ENCODE measurements at places on chromosomes 16 and 17.

- no peaks in the 10 kb centered on the region for H3K36me3 ChIP-seq
- DNase-seq: no peak
- no peak overlapping the region for H3K27ac ChIP-seq
- no peaks in the 10 kb centered on the region for H3K27me3 ChIP-seq
- peaks cover 62% of the 10 kb centered on the region for H3K4me1 ChIP-seq
- H3K4me3 ChIP-seq: no peak overlapping the region
These were observed 4.3 kb downstream of the SMIM5 start for GRCh38 chr17:75637551-75637950.

DNA sequence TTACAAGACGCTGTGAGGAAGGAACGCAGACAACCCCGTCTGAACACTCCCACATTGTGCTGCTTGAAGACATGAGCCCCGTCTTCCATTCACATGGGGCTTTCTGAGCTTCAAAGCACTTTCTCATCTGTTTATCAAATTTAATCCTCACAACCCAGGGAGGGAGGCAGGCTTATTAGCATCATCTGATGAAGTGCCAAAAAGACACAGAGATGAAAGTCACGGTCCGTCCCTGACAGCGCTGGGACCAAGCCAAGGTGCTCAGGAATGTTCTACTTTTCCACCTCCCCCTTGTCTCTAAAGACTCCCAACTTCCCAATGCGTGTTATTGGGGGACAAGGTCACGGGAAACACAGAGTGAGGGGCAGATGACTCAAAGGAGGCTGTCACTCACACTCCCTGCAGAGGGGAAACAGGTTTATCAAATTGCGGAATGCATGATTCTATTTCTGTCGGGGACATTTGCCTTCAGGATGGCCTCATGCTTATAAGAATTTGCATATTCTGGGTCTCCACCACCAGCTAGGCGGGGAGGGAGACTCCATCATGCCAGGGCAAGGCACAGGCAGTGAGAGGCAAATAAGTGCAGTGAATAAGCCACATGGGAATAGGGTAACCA is 10.7 kb downstream of the XYLT1 start:
- no peaks in the 10 kb centered on the region for H3K36me3 ChIP-seq
- no peaks in the 10 kb centered on the region for H3K27me3 ChIP-seq
- H3K4me1 ChIP-seq: peaks cover 8% of the 10 kb centered on the region
- peak overlapping the region; percentile 47 for H3K27ac ChIP-seq

DNA sequence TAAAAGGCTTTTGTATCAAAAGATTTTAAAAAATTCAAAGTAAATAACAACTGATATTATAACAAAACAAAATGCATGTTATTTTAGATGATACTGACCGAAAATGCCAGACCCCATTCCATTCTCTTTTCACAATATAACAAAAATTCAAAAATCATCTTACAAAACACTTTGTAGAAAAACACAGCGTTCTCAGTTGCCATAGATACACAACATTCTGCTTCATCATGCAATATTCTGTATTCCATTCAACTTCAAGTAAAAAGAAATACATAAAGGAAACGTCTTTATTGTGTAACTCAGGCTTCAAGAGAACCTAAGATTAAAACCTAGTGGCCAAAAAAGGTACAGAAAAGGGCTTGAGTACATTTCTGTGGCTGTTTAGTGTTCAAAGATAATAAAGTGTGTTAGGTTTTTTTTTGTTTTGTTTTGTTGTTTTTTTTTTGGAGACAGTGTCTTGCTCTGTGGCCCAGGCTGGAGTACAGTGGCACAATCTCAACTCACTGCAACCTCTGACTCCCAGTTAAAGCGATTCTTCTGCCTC is 250.5 kb downstream of the CEP112 start:
- DNase-seq: no peak
- no peaks in the 10 kb centered on the region for H3K4me1 ChIP-seq
- no peak overlapping the region for H3K4me3 ChIP-seq

GRCh38 chr17:77729587-77729986 is 228.9 kb upstream of the TNRC6C start:
- H3K27ac ChIP-seq: no peak overlapping the region
- no peak for DNase-seq
- no peaks in the 10 kb centered on the region for H3K27me3 ChIP-seq

DNA sequence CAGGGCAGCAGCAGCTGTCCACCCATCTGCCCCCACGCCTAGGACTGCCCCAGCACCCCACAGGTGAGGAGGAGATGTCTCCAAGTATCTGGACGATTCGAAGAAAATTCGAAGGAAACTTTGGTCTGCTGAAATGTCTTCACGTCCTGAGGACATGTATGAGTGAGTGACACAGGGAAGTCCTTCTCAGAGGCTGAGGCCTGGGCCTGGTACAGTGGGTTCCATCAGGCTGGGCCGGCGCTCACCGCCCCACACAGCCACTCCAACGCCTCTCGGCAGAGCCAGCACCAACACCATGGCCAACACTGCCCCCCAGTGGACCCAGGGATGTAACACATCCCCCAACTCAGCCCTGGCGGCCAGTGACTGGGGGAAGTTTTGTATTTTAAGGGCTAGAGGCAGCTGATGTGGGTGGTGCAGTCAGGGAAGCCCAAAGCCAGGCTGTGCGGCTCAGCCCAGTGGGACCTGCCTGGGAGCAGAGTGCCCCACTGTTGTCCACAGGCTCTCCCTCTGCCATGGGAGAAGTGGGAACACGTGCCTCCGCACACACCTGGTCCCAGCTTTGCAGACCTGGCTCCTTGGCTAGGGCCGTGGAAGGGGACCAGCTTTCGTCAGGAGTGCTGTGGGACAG is 55.8 kb upstream of the FASN start:
- no peak overlapping the region for H3K4me3 ChIP-seq
- DNase-seq: peak; percentile 87
- H3K27me3 ChIP-seq: no peaks in the 10 kb centered on the region

- no peaks in the 10 kb centered on the region for H3K36me3 ChIP-seq
- no peak overlapping the region for H3K4me3 ChIP-seq
- H3K4me1 ChIP-seq: no peaks in the 10 kb centered on the region
- no peak for DNase-seq
These were observed 62.7 kb downstream of the GAS7 start for GRCh38 chr17:10135539-10136257.

GRCh38 chr16:77850636-77851333 is 62.4 kb downstream of the VAT1L start:
- H3K27me3 ChIP-seq: no peaks in the 10 kb centered on the region
- no peaks in the 10 kb centered on the region for H3K36me3 ChIP-seq
- no peak overlapping the region for H3K4me3 ChIP-seq
- no peak overlapping the region for H3K27ac ChIP-seq

GRCh38 chr17:66200685-66201092 is 8.8 kb upstream of the CEP112 start:
- H3K27me3 ChIP-seq: no peaks in the 10 kb centered on the region
- no peak overlapping the region for H3K27ac ChIP-seq
- DNase-seq: peak; percentile 31
- no peaks in the 10 kb centered on the region for H3K36me3 ChIP-seq

- no peaks in the 10 kb centered on the region for H3K27me3 ChIP-seq
- DNase-seq: no peak
- no peak overlapping the region for H3K27ac ChIP-seq
- no peak overlapping the region for H3K4me3 ChIP-seq
- H3K36me3 ChIP-seq: no peaks in the 10 kb centered on the region
- no peaks in the 10 kb centered on the region for H3K4me1 ChIP-seq
These were observed 28.6 kb upstream of the GAN start for GRCh38 chr16:81286190-81286589.

DNA sequence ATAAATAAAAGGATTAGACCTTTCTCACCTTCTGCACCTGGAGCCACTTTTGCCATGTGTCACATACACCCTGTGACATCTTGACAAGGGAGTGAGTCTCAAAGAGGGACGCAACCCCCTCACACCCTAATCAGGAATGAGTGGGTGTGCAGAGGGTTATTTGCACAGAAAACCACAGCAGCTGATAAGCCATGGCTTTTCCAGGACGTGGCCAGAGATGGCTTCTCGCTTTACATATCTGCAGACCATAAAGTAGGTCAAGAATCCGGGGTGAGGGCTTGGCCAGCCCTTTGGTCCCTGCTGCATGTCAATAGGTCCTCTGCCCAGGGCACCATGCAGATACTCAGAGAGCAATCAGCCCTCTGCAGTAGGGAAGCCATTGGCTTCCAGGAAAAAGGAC is 2.4 kb upstream of the CD300LF start:
- H3K4me1 ChIP-seq: no peaks in the 10 kb centered on the region
- H3K36me3 ChIP-seq: no peaks in the 10 kb centered on the region
- no peak overlapping the region for H3K4me3 ChIP-seq
- H3K27me3 ChIP-seq: no peaks in the 10 kb centered on the region
- no peak for DNase-seq

DNA sequence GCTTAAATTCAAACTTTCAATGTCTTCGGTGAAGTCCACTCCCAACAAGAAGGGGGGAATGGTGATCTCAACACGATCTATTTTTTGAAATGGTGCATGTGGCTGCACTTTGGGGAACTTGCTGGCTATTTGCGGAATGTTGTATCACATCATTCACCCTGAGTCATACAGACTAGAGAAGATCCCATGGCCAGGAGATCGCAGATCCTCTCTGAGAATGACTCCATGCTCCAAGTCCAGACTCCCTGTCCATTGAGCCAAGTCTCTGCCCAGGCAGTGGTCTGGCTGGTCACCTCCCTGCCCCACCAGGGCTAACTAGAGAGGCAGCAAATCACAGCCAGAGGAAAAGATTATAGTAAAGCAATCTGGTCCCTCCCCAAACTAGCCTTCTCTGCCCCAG is 120.6 kb downstream of the XYLT1 start:
- no peak overlapping the region for H3K4me3 ChIP-seq
- no peak for DNase-seq
- no peaks in the 10 kb centered on the region for H3K27me3 ChIP-seq
- no peak overlapping the region for H3K27ac ChIP-seq

DNA sequence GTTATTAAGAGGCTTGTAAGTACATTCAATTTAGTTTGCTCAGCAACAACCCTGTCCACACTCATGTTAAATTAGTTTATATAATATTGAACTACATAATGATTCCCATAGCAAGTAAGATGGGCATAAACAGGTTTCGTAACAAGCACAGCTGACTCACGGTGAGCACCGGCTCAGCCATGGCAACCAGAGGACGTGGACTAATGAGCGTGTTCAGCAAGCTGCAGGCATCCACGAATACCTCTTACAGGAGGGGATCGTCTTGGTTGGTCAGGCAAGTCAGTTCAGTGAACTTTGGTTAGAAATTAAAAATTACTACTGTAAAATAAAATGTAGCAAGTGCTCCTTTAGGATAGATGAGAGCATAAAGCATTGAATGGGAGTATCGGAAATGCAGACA is 58.4 kb downstream of the ELAC2 start:
- no peak for DNase-seq
- no peaks in the 10 kb centered on the region for H3K4me1 ChIP-seq
- H3K4me3 ChIP-seq: no peak overlapping the region
- no peaks in the 10 kb centered on the region for H3K27me3 ChIP-seq

DNA sequence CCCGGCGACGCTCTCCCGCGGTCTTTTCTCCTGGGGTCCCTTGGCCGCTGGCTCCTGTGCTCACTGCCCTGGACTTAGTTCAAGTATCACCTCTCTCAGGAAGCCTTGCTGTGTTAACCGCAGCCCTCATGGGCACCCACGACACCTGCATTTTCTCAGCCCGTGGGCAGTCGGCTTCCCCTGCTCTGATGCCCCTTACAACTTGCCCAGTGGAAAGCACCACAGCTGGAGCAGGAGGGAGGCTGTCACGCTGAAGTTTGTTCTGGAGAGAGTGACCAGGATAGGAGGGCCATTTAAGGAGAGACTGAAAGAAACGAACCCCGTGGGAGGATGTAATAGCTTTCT is 395 bp downstream of the STXBP4 start:
- peaks cover 6% of the 10 kb centered on the region for H3K36me3 ChIP-seq
- H3K4me3 ChIP-seq: peak overlapping the region; percentile 88
- H3K27me3 ChIP-seq: no peaks in the 10 kb centered on the region
- peak overlapping the region; percentile 68 for H3K27ac ChIP-seq
- no peaks in the 10 kb centered on the region for H3K4me1 ChIP-seq

DNA sequence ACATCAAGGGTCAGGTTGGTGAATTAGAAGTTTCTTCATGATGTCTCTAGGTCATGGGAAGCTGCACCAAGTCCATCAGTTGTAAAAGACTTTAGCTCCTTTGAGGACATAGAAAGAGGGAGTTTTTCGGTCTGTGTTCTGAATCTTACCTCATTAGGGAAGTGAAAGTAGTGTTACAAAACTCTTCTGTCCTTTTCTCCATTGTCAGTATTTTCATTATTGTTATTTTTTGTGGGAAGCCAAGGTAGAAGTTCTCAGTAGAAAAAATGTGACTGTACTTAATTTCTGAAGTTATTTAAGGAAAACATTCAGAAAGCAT is 24.2 kb downstream of the MAP3K3 start:
- no peaks in the 10 kb centered on the region for H3K36me3 ChIP-seq
- no peak overlapping the region for H3K4me3 ChIP-seq
- no peak for DNase-seq

DNA sequence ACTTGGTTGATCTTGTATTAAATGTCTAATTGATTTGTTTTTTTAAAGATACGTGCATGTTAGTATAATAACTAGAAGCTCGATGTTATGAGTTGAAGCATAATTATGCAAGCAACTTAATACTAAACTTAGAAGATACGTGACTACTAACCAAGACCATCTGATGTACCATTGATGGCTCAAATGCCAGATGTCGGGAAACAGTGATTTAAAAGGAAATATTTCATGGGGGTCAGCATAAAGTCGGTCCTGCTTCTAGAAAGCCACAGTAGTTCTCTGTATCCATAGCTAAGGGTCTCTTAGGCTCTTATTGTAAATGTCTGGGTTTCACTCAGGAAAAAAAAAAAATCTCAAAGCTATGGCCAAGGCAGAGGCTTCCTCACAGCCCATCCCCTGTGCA is 61.2 kb upstream of the RBFOX1 start:
- DNase-seq: no peak
- no peaks in the 10 kb centered on the region for H3K36me3 ChIP-seq
- H3K27me3 ChIP-seq: no peaks in the 10 kb centered on the region
- H3K4me1 ChIP-seq: no peaks in the 10 kb centered on the region
- no peak overlapping the region for H3K4me3 ChIP-seq
- no peak overlapping the region for H3K27ac ChIP-seq

DNA sequence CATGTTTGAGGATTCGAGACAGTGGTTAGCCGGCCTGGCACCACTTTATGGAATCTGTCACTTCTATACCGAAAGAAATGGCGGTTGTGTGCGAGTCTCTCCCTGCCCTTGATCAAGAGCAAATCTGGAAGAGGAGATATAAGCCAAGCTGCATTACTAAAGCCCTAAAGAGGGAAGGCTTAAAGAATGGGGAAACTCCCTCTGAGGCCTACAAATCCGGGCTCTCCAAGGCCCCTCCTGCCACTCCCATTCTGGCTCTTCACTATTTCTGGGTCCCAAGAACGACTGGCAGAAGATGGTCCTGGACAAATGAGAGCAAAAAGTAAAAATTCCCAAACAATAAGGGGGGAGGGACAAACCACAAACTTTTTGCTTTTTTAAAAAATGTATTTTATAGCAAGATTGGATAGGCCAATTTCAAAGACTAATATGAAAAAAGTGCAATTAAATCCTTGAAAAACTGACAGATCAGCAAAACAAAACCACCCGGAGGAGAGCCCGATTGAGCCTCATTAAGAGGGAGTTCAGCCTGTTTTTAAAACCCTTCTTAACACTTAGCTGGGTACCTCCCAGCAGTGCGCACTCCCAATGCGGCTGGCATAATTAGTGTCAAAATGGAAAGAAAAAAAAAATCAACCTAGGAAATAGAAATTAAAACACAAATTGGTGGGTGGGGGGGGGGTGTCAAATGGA is 193.5 kb downstream of the ZFHX3 start:
- H3K36me3 ChIP-seq: no peaks in the 10 kb centered on the region
- H3K27me3 ChIP-seq: no peaks in the 10 kb centered on the region
- no peak for DNase-seq
- no peak overlapping the region for H3K4me3 ChIP-seq
- no peak overlapping the region for H3K27ac ChIP-seq
